ENCODE measurements at places on chromosomes 7 and 10.

DNA sequence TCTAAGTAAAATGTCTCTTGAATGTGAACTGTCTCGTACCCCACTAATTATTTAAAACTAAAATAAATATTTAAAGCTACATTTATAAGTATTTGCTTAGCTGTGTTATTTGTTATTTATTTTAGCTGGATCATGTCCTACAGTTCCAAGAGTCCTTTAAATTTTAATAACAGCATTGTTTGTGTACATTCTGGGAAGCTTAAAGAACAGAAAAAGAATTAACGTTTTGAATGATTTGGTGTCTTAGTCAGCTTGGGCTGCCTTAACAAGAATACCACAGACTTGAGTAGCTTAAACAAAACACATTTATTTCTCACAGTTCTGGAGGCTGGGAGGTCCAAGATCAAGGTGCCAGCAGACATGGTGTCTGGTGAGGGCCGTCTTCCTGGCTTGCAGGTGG is 107.4 kb downstream of the ITIH5 start:
- no peak for DNase-seq

DNA sequence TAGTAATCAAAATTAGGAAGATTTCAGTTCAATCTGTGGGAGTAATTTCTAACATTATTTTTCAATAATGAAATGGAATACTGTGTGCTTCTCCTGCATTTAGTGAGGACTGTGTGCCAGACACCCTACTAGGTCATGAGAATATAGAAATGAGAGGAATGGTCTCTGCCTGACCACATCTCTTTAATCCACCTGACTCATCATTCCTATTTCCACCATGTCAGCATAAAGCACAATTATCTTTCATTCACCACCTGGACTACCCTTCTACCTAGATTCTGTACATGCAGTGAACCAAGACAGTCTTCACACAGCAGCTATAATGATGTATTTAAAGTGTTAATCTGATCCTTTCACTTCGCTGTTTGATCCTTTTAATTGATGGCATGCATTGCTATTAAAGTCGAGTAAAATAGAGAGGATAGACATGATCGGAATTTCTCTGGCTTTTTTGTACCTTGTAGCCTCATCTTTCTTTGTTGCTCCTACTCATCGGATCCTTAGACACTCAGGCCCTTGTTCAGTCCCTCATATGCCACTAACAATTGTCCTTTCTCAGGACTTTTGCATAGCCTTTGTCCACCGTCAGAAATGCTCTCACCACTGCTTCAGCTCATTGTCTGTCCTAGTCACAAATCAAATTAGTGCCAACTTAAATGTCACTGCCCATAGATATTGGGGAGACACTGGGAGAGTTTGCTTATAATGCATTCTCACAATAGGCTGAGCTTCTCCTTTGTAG is 1037.1 kb downstream of the REEP3 start:
- no peak for DNase-seq

DNA sequence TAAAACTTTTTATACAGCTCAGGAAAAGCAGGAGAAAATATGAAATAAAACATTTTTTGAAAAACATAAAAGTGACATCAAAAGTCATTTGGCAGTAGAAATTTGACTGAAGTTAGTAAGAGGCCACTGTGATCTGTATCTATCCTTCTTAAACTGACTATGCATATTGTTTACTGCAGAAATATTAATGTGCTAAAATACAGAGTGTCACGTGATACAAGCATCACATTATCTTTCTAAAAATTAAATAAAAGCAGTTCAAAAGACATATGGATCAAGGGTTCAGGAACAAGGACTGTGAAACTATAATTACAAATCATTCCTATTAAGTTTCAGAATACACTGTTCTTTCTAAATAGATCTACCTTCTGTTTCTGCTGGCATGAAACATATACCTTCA is 33.7 kb downstream of the PARP12 start:
- no peak for DNase-seq

GRCh38 chr10:133359554-133359971 is 1.7 kb upstream of the FUOM start:
- no peak for DNase-seq

GRCh38 chr10:110818311-110819256 is 53.1 kb upstream of the PDCD4 start:
- DNase-seq: no peak

DNA sequence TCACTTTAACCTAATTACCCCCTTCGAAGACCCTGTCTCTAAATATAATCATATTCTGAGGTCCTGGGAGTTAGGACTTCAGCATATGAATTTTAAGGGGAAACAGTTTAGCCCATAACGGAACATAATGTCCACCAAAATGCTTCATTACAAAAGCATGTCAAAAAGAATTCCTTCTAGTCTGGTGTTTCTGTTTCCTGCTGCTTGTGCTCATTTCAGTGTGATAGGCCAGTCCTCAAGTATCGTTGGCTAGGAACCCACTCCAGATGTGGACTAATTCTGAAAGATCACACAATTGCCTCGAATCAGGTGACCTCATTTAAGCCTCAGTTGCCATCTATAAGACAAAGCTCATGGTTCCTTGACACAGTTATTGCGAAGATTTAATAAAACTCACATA is 29.6 kb downstream of the INPP5F start:
- DNase-seq: no peak
